ENCODE measurements at places on chromosomes 6 and 20.

GRCh38 chr20:699811-700338 is 24.3 kb upstream of the SCRT2 start:
- no peak for DNase-seq

DNA sequence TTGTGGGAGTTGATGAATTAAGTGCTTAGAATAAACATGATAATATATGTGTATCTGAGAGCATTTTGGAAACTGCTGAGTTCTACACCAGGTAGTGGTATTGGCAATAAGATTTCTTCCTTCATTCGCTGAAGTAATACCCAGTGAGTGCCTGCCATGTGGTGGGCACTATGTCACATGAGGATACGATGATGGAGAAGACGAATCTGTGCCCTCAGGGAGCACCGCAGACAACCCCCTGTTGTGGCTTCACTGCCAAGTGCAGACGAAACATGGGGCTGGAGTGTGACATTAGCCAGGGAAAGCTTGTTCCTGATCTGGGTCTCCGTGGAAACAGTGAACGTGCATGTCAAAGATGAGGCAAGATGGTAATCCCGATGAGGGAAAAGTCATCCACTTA is 7.9 kb downstream of the ZNF76 start:
- no peak for DNase-seq

GRCh38 chr20:32421290-32421689 is 63.2 kb downstream of the ASXL1 start:
- DNase-seq: no peak

GRCh38 chr6:151566557-151566956 is 72.7 kb downstream of the CCDC170 start:
- DNase-seq: no peak

All from PC-9 (cell line).